A549 treated with GW870086 at 1 μM for 4 hours (cell line): ENCODE measurements at places on chromosomes 4 and X. TPM values are rescaled to one million over a fixed set of nuclear protein-coding genes. Genes with fewer than 3 reads are reported as not detected.

HEPH gene
- total RNA-seq: 0.06 TPM in 1 of 5 replicates, not detected in the others

CCNB3 gene
- total RNA-seq: 0.23 to 1.3 TPM (median 0.56 TPM) in 5 replicates

BGN gene
- total RNA-seq: 0.07 TPM in 1 of 5 replicates, not detected in the others

SLITRK4 gene
- not detected in 5 replicates for total RNA-seq

TLR10 gene
- total RNA-seq: 0.03 TPM in 1 of 5 replicates, not detected in the others

RIPPLY1 gene
- total RNA-seq: 0.11 TPM in 1 of 5 replicates, not detected in the others

TENM3 gene
- total RNA-seq: 0.70 to 2.2 TPM (median 1.9 TPM) in 5 replicates

STK32B gene
- 14.6 to 16.8 TPM (median 15.9 TPM) in 5 replicates for total RNA-seq

SPATA4 gene
- total RNA-seq: 0.18 to 0.45 TPM (median 0.20 TPM) in 4 of 5 replicates, not detected in the other

CLDN34 gene
- not detected in 5 replicates for total RNA-seq

AWAT2 gene
- total RNA-seq: not detected in 5 replicates

AKAP17A gene
- 27.1 to 40.9 TPM (median 36.6 TPM) in 5 replicates for total RNA-seq

RHOXF1 gene
- not detected in 5 replicates for total RNA-seq

SMAD1 gene
- 8.0 to 11.2 TPM (median 10.0 TPM) in 5 replicates for total RNA-seq

LARP1B gene
- 11.0 to 15.6 TPM (median 11.7 TPM) in 5 replicates for total RNA-seq

ZFYVE28 gene
- 2.7 to 3.7 TPM (median 3.0 TPM) in 5 replicates for total RNA-seq

TLR1 gene
- total RNA-seq: 0.19 to 0.37 TPM (median 0.30 TPM) in 4 of 5 replicates, not detected in the other

PAGE2B gene
- not detected in 5 replicates for total RNA-seq

NAT8L gene
- 10.0 to 14.0 TPM (median 13.2 TPM) in 5 replicates for total RNA-seq

ARHGEF9 gene
- total RNA-seq: 4.3 to 6.9 TPM (median 5.1 TPM) in 5 replicates

UGT2B11 gene
- 0.08 to 0.21 TPM (median 0.14 TPM) in 4 of 5 replicates, not detected in the other for total RNA-seq

SAGE1 gene
- total RNA-seq: 0.06 to 0.07 TPM (median 0.06 TPM) in 3 of 5 replicates, not detected in the others

CDX4 gene
- total RNA-seq: not detected in 5 replicates

ACE2 gene
- 0.07 TPM in 1 of 5 replicates, not detected in the others for total RNA-seq

UGT2B17 gene
- total RNA-seq: not detected in 5 replicates

CXCL8 gene
- 6.7 to 11.2 TPM (median 8.1 TPM) in 5 replicates for total RNA-seq

LRCH2 gene
- 0.02 to 0.05 TPM (median 0.03 TPM) in 4 of 5 replicates, not detected in the other for total RNA-seq

ABRAXAS1 gene
- 3.9 to 8.1 TPM (median 7.5 TPM) in 5 replicates for total RNA-seq

RHOXF2 gene
- total RNA-seq: not detected in 5 replicates

ITM2A gene
- total RNA-seq: 0.21 TPM in 1 of 5 replicates, not detected in the others

P2RY8 gene
- 0.02 to 0.10 TPM (median 0.07 TPM) in 3 of 5 replicates, not detected in the others for total RNA-seq

PAGE2 gene
- not detected in 5 replicates for total RNA-seq

PAGE5 gene
- not detected in 5 replicates for total RNA-seq

RAB33A gene
- total RNA-seq: 0.15 to 0.30 TPM (median 0.20 TPM) in 5 replicates

MAGED4B gene
- total RNA-seq: 7.4 to 18.5 TPM (median 12.2 TPM) in 5 replicates

MAGEA2B gene
- total RNA-seq: not detected in 5 replicates

SPP1 gene
- 152 to 194 TPM (median 161 TPM) in 5 replicates for total RNA-seq

DAPP1 gene
- not detected in 5 replicates for total RNA-seq

IL1RAPL1 gene
- not detected in 5 replicates for total RNA-seq
